Mesenteric fat pad (tissue), 1 donor: ENCODE measurements at places on chromosomes 7 and 10.
A peak's percentile ranks its signal among the peaks of the same experiment; 100 is the strongest.

DNA sequence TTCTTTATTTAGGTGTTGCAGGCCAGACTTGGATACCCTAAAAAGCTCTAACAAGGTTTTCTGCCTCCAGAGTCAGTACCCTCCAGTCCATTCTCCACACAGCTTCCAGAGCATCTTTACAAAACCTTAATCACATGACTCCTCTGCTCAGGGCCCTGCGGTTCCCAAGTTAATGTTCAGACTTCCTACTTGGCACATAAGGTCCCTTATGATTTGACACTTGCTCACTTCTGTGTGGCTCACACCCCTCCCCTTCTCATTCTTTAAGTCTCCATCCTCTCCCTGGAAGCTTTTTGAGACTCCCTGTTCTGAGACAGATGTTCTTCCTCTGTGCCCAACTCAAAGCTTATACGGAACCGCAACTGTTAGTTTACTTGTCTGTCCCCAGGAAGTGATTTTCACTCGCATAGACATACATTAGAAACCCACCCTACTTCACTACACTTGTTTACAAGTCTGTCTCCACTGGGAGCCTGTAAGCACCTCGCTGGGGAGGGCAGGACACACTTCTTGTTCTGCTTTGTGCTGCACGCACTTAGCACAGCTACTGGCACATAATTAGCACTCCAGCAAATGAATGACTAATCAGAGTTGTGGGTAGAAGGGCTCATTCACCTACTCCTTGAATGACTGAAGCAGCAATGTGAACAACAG is 154.3 kb upstream of the LAMB4 start:
- DNase-seq: no peak

DNA sequence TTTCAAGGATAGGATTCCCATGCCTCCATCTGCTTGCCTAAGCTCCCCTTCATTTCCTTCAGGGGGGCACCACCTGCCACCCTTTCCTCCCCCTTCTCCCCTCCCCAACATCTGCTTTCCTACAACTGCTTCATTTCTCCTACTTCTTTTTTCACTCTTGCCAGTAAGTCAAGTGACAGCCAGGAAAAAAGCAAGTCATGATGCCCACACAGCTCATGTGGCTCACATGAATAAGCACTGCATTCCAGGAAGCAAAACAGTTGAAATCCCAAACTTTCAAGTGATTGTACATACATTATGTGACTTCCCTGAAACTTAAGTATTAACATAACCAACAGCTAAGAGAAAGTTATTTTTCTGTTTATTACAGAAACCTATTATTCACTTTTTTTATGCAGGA is 78.6 kb downstream of the TNS3 start:
- no peak for DNase-seq

DNA sequence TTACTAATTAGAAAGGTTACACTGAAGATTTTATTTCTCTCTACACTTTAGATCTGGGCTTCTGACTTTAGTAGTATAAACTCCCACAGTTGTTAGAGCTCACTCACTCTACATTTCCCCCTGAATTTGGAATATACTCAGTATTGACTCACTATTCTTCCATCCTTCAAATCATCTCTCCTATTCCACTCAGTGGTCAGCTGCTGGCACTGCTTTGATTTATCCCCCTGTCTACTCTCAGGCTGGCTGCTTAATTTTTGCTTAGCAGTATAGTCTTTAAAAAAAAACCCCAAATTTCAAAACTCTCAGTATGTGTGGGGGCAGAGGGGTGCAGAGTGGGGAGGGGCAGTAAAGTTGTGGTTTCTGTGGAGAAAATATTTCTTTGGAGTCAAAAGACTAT is 68.9 kb downstream of the CDK6 start:
- no peak for DNase-seq

GRCh38 chr10:130545697-130546096 is 409.5 kb downstream of the GLRX3 start:
- DNase-seq: no peak

GRCh38 chr7:26292768-26293560 is 1.3 kb downstream of the SNX10 start:
- DNase-seq: no peak

DNA sequence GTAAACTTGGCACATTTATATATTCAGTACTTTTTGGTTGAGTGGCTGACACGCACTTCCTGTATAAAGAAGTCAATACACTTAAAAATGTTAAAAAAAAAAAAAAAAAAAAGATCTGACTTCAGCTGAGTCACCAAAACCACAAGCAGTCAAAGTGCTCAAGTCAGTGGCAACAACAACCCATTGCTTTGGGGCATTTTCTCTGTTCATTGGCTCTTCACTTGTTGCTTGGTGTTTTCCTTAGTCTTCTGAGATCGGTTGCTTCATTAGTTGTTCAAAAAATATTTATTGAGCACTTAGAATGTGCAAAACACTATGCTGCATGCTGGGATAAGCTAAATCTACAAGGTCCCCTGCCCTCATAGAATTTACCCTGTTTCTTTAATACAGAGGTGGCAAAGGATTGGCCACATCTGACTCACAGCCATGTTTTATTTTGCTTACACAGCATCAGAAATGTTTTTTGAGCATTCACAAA is 63.7 kb downstream of the ZNRF2 start:
- DNase-seq: no peak

- DNase-seq: no peak
Observed at GRCh38 chr10:62268399-62269114, at the start of gene RTKN2. RTKN2 (minus strand) TSS chr10:62268844; CDS start chr10:62268610, 234 bp downstream.

DNA sequence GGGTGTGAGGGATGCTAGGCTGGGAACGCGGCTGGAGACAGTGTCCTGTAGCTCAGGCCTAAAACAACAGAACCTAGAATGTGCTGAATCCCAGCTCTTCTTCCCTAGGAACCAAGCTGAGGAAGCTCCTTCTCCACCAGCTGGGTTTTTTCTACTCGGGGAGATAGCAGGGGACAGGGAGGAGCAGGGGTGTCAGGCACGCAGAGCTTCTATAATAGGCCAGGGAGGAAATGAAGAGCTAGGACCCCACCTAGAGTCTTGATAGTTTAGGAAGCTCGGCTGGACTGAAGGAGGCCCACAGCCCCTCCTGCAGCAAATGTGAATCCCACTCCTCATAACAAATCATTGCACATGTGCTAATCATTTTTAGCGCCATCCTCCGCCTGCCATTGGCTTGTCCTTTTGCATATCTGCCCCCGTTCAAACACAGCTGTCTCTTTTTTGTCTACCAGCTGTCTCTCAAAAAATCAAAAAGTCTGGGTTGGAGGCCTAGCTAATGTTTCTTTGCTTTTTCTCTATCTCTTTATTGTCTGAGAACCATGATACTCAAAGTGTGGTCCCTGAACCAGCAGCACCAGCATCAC is 24.1 kb upstream of the FAM180A start:
- DNase-seq: no peak

DNA sequence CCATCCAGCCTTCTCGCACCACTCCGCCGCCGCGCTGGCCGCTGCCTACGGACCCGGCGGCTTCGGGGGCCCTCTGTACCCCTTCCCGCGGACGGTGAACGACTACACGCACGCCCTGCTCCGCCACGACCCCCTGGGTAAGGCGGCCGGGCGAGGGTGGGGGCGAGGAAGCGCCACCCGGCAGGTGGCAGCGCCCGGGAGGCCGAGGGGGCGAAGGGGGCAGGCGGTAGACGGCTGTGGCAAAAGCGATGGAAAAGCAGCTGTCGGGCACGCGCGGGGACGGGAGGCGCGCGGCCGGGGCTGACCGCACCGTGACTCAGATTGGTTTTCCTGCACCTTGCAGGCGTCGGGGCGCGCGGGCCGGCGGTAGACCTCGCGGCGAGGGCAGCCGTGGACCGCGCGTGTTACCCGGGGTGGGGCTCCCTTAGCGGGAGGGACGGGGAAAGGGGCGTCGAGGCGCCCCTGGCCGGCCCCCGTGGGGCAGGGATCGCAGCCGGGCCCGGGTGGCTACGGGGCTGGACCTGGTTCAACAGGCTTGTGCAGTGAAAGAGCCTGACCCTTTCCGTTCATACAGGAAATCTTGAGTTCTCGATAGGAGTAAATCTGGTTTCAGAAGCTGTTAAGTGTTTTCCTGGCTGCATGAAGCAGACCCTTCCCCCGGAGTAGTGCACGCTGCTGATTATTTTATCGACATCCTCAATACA is 608 bp downstream of the HHEX start:
- DNase-seq: peak; percentile 93

- DNase-seq: peak; percentile 41
Observed at GRCh38 chr7:4845740-4846142, 16.1 kb downstream of the PAPOLB start.

- DNase-seq: no peak
Observed at GRCh38 chr10:61721431-61721830, 58.7 kb downstream of the CABCOCO1 start.

DNA sequence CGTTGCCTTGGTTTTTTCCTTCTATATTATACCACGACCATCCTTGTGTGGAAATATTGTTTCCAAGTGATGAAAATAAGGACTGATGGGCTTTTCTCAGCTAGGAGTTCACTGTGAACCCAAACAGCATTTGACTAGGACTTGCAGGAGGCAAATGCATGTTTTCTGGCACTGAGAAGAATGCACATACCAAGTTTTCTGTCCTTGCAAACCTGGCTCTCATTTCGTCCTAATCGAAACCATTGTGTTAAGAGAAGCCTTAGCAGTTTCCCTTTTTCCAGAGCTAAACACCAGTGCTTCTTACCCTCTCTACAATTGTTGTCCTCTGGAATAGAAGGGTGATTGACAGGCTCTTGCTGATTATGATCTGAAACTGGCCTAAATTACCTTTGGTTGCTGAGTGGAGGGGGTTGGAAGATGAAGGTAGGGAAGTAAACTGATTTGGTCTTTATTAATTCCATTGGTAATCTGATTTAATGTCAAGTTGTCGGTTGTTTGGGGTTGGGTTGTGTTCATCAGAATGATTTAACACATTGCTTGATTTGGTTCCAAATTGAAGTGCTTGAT is 33.1 kb upstream of the ELMO1 start:
- DNase-seq: no peak

DNA sequence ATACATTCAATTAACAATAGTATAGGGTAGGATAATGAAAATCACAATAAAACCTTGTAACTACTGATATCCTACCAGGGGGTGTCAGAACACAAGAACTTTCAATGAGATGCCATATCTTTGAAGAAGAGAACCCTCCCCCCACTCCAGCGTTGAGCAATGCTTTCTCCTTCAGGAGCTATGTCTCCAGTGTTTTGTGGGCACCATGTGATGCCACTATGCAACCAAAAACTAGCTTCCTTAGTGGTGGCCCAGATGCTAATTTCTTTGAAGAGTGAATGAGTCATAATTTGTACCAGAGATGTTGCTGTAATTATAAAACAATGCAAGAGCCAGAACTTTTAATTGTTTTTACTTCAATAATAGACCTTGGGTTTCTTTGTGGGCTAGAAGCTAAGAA is 76.0 kb upstream of the ADO start:
- DNase-seq: no peak

- DNase-seq: no peak
Observed at GRCh38 chr10:34966040-34966439, 124.1 kb downstream of the CUL2 start.

GRCh38 chr10:119526149-119526548 is 16.4 kb downstream of the RGS10 start:
- no peak for DNase-seq

DNA sequence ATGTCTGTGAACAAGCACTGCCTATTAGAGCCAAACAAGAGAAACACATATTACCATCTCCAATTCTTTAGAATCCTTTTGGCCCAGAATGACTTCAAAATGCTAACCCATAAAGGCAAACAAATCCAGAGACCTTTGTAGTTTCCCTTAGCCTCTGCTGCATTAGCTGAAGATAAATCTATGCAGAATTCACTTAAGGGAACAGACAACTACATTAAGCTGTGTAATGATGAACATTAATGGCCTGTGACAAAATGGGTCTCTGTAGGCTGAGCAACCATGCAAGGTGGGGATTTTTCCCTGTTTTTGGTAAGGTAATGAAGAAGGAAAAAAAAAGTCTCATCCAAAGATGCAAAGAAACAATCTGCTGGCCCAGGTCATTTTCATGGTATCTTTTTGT is 411.6 kb downstream of the EXOC4 start:
- DNase-seq: no peak

DNA sequence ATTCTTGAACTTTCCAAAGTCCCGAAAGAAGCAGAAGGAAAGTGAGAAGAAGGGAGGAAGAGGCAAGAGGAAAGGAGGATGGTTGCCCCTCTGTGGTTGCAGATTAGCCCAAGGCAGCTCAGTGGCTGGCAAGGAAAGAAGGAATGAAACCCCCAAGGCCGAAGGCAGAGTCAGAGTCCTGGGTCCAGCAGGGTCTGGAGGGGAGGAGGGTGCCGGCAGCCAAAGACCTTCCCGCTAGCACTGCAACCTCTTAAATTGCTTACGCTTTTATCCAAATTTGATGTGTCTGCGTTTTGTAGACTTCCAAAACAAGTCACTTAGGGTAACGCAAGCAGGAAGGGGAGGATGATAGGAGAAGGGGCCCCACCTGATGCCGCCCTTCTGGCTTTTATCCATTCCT is 7.4 kb upstream of the PFKP start:
- no peak for DNase-seq

DNA sequence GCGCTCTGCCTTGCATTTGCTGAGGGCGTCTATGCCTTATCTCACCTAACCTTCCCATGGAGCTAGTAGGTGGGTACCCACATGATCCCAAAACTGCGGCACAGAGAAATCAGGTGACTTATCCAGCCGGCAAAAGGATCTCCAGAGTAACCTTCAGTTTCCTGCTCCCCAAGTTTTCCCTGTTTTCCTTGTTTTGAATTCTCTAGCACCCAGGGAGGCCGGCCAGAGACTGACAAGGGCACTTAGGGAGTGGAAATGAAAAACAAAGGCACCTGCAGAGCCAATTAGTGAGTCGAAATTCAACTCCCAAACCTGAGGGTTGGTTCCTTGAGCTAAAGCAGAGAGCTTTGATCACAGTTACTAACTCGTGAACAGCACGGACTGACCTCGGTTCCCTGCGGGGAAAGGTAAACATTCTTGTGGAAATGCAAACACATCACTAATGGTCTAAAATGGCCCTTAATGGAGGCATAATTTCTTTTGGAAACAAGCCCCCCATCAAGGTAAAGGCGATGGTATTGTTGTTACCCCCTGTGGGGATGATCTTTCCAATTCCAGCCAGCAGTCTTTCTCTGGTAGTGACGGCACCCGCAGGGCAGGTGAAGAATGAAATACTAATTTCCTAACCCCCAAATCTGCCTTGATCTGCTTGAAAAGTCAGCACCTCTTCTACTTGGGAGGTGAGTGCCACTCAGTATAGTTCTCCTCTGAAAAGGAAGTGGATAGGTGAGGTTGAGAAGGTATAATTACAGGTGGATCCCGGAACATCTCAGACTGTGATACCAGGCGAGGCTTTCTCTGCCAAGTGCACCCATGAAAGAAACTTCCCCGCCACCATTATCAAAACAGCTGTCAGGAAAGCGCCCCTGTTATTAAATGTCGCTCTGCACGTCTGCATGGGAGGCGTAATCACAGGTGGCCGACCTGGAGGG is 365.6 kb upstream of the AUTS2 start:
- peak; percentile 41 for DNase-seq

DNA sequence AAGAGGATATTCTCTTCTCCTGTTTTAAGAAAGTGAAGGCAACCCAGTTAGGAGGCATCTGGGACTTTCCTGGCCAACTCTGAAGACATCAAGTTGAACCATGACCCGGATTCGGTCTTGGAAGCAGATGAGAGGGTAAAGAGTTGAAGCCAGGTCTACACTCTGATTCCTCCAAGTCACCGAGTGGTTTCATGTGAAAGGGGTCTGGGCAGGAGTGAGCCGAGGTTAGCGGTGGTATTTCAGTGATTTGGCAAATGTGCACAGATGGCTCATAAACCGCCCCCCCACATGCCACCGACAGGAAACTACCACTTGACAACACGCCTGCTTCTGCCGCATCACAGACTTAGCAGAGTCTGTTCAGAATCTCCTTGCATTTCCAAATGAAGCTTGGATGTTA is 11.4 kb upstream of the REPIN1 start:
- no peak for DNase-seq
